ENCODE measurements at places on chromosomes 4 and X. TPM values are rescaled to one million over a fixed set of nuclear protein-coding genes. Genes with fewer than 3 reads are reported as not detected.

DNA sequence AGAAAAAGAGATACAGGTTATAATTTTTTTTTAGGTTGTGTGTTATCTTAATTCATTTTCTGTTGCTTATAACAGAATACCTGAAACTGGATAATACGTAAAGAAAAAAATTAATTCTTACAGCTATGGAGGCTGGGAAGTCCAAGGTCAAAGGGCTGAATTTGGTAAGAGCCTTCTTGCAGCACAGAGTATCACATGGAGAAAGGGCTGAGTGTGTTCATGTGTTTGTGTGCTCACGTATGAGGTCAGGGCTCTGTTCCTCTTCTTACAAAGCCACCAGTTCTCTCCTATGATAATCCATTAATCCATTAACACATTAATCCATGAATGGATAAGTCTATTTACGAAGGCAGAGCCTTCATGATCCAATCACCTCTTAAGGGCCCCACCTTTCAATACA, 8.6 kb upstream of the RAB28 start:
- DNase-seq = no peak

GRCh38 chrX:45172890-45173289, 27.8 kb downstream of the DIPK2B start:
- no peak for DNase-seq

DNA sequence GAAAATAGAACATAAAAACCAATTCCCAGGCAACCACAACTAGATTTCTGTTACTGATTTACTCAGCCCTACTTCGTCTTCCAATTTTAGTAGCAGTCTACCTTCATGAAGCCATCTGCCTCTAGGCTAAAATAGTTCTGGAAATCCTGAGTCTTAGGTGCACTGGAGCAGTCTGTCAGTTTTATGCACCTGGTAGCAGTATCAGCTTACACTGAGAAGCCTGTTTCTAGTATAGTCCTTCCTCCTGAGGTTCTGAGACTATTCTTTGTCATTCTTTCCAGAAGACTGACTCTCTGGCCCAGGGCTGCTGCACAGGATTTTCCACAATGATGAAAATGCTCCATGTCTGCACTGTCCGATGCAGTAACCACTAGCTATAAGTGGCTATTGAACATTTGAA, 16.9 kb upstream of the HPRT1 start:
- no peak for DNase-seq

DNA sequence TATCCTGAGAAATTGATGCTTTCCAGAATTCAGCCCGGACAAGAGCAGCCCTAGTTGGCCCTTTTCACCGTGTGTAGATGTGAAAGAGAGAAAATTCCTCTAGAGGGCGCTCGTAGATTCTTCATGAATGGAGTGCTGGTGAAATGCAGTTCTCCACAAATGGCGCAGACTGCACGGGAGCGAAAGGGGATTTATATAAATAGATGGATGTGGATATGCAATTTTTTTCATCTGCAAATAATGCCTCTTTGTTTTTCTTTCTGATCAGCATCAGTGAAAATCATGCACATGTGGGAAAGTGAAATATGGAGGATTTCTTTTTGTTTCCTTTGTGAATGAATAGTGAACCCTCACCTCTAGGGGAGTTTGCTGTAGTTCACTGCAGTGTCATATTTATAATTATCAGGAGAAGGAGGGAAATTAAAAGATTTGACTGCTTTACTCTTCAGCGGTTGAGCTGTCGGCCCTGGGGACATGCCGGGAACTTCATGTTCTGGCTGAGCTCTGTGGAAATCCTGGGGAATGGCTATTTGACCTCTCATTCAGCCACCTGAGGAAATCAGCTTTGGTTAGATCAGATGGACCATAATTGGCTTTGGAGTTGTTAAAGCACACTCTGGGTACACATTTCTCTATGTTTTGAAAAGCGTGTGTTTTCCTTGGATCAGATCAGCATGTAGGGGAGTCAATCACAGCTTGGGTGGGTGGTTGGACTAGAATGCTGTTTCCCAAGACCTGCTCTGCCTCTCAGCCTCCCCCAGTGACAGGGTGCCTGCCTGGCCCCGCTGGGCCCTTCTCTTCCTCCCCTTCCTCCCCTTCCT, 115.0 kb upstream of the SHISA3 start:
- DNase-seq = peak; percentile 58

- no peak for DNase-seq
Observed at GRCh38 chr4:19194672-19195071, 1057.0 kb upstream of the SLIT2 start.

The ADH1B gene
- total RNA-seq = 17.3 TPM

The STK32B gene
- 7.3 TPM for total RNA-seq

The CHRNA9 gene
- total RNA-seq = not detected
